ENCODE measurements at places on chromosomes 13 and 19.

GRCh38 chr13:48770372-48770771, 116.6 kb downstream of the CYSLTR2 start:
- DNase-seq: no peak

- peak; percentile 33 for DNase-seq
Measured at GRCh38 chr13:36432106-36432544, at the start of gene CCNA1. Gene CCNA1 (plus strand): TSS chr13:36432495. CDS start chr13:36433057, 562 bp downstream.

- DNase-seq: no peak
Measured at GRCh38 chr13:39656325-39656677, 839 bp downstream of the COG6 start.

DNA sequence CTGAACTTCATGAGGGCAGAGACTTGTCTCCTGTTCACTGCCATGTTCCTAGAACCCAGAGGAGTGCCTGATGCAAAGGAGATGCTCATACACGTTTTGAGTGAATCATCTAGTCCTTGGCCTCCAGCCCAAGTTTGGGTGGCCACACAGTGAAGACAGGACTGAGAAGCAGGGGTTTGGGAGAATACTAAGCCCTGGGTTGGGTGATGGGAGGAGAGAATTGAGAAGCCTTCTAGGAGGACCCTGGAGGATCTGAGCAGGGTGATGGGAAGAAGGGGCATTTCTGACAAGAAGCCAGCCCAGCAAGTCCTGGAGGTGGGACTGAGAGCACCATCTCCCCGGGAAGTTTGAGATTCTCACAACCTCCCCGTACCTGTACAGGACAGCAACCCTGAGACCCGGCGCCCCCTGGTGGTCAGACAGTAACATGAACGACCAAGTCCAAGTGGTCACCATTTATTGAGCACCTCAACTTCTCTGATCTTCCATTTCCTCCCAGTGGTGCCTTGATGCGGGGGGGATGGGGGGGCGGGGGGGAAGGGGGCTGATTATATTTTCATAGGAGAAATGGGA, 11.0 kb downstream of the CTU1 start:
- peak; percentile 17 for DNase-seq

DNA sequence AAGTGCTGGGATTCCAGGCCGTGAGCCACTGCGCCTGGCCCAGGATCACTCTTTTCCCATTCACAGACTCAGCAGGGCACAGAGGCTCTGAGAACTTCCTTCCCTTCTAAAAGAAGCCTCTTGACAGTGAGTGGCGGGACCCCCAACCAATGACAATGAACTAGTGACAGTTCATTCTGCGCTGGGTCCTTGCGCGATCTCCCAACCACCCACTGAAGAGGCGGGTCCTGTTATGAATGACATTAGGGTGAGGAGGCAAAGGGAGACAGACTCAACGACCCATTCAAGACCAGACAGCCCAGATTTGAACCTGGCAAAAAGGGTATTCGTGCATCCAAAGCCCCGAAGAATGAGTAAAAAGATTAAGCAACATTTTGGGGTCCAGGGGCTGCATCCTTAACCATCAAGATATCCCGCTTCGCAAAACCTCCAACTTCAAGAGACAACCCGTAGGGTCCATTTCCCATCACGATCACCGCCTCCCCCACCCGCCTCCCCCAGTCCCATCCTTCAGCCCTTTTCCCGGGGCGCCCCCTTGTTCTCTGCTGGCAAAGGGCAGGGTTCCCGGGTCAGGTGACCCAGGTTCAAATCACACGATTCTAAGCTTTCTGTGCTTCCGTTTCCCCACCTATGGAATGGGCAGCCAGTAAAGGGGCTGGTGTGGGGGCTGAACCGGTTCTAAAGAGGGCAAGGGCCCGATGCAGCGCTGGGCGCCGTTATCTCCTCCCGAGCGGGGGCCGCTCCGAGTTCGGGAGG, 719 bp downstream of the SUGP2 start:
- DNase-seq: peak; percentile 86

DNA sequence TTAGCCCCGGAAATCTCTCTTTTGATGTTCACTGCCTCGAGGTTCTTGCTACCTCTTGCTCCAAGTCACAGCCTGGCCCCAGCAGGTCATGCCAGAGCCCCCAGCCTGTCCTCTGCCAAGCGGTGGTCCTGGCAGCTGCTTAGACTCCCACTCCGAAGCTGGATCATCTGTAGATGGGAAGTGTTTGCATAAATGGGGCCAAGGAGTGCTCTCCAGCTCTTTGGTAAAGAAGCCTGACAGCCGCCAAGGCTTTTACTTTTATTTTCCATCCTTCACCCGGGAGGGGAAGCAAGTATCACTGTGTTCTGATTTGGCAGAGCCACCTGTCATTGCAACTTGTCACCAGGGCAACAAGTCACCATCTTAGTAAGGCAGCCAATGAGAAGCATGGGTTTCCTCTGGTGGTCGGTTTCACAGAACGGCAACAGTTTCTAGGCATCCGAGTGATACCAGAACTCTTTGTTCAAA, 10.6 kb upstream of the RETN start:
- DNase-seq: no peak

DNA sequence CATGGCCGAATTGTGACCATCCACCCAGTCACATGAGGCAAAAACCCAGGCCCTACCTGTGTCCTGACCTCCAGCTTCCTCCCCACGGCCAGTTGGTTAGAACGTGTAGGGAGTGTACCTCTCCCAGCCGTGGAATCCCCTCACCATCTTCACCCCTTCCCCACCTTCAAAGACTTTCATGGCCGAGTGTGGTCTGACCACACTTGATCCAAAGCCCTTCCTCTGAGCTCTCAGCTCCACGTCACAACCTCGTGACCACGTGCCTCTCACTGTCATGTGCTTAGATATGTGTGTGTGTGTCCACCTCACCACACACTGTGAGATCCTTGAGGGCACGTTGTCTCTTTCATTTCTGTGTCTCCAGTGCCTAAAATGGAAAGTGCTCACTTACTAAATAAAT, 48.6 kb upstream of the UBE2L5 start:
- DNase-seq: no peak

- DNase-seq: no peak
Measured at GRCh38 chr13:26236296-26236695, 14.2 kb upstream of the RNF6 start.

DNA sequence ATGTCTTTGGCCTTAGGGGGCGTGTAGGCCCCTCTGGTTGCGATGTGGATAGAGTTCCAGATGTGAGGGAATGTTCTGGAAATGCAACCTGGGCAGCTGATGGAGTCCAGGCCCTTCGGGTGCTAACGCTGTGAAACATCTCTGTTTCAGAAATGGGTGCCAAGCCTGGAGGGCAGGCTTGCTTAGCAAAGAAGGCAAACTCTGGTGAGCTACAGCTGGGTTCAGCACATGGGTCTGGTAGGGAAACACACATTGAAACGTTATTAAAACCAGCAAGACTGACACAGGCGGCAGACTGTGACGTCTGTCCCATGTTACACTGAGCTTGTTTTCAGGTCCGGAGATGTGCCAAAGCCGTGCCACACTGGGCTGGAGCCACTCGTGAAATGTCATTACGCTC, 8.6 kb upstream of the CDC16 start:
- DNase-seq: no peak

- no peak for DNase-seq
Measured at GRCh38 chr13:25135896-25136295, 36.2 kb downstream of the AMER2 start.

DNA sequence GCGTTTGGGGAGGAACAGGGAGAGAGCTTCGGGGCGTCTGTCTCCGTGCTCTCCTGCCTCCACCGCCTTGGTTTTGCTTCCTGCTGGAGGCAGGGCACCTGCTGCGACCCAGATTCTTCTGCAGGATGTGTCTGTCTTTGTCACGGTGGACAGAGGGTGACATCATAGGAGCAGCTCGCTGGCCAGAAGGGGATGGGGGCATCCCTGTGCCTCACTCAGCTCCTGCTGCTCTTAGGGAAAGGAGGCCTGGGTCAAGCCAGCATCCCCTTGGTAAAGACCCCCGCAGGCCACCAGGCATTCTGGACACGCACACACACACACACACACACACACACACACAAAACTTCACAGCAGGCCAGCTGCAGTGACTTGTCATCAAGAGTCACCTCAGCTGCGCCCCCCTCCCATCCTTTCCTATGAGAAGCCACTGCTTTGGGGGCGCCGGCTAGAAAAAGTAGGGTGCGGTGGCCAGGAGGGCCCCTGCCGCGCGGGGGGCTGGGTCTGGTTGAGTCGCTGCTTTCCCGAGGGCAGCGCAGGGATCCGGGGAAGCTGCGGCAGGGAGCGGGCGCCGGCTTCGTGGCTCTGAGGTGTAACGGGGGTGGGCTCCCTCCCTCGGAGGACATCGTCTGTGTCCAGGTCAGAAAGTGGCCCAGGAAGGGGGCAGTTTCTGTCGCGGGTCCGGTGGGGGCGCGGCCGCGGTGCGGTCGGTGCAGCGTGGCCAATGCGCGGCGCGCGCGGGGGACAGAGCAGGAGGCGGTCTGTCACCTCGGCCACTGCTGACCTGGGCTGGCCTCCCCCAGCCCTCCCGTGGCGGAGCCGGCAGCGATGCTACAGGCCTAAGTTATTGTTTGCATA, 15.8 kb upstream of the NPAS1 start:
- DNase-seq: no peak

- no peak for DNase-seq
Measured at GRCh38 chr13:48009284-48009683, 8.2 kb upstream of the SUCLA2 start.

DNA sequence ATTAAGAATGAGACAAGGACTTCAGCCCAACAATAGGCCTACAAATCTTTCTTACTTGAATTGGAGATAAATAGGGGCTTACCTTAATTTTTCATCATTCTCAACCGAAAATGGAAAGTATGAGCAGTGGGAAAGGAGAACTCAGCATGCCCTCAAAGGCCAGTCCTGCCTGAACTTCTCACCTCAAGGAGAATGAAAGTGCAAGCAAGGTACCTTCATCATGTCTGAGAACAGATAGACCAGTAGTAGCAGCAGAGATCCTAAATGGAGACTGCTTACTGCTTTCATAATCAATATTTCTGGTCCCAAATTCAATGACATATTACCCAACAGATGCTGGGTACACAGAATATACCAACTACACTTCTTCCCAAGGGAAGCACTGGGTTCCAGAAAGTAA, 194.0 kb upstream of the SLITRK1 start:
- no peak for DNase-seq

DNA sequence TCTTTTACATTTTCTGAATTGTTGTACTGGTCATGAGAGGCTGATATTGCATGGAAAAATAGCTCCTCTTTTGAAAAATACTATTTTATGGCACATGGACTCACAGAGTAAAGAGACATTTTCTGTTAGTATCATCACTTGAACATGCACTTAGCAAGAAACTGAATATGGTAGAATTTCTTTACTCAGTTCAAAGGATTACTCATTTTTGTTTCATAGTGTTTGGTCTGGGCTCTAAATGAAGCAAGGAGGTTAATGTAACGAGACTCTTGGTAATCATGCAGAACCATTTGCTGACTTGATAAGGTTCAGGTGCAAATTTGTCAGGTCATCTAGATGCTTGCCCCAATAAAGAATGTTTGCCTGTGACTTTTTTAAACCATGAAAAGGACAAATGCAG, 63.2 kb downstream of the GPC6 start:
- DNase-seq: no peak

DNA sequence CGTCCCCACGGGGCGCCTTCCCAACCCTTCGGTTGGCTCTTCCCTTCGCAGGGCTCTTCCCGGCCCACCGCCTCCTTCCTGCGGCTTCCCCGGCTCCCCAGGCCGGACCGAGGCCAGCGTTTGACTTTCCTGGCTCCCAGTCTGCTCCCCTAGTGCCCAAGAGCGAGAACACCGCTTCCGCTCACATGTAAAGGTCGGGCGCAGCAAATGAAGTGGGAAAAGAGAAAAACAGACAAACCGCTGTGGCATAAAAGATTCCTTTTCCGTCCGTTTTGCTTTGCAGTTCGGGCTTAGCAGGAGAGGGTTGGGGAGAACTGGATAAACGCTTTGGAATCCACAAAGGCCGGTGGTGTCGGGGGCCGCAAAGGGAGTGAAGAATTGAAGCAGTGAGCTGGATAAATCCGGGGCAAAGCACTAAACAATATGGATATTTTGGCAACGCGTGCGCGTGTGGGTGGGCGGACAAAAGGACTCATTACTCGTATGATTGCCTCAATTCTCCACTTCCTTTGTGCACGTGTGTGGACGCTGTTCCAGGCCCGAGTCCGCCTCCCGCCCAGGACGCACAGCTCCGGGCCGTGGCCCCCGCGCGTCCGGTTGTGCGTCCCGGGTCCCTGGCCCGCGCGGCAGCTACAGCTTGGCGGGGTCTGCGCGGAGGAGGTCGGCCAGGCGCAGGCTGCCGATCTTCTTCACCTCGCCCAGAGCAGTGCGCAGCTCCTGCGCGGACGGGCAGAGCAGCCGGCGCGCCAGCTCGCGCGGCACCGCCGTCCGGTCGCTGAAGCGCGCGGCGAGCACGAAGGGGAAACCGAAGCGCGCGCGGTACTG, 8.6 kb upstream of the CDX2 start:
- no peak for DNase-seq

DNA sequence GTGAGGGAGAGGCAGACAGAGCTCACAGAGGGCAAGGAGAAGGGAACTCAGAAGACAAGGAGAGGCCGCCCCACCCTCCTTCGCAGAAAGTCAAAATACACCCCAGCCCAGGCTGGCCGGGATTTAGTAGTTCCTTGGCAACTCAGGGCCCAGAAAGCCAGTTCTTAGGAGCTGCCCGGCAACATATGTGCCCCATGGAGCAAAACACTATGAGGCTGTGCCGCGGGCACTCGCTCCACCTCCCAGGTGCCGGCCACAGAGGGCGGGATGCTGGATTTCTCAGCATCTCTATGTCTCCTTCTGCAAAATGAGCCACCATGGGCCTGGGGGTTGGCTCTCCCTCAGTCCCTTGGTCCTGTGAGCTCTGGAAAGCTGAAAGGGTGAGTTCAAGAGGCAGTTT, 93.8 kb upstream of the CACNA1A start:
- DNase-seq: no peak

GRCh38 chr13:30157616-30157993, 149.7 kb downstream of the KATNAL1 start:
- no peak for DNase-seq

- no peak for DNase-seq
Measured at GRCh38 chr13:111216166-111216960, 101.3 kb downstream of the ARHGEF7 start.

GRCh38 chr13:33764716-33765115, 53.2 kb upstream of the RFC3 start:
- DNase-seq: no peak

GRCh38 chr19:18526316-18526715, 4.4 kb upstream of the ELL start:
- no peak for DNase-seq

DNA sequence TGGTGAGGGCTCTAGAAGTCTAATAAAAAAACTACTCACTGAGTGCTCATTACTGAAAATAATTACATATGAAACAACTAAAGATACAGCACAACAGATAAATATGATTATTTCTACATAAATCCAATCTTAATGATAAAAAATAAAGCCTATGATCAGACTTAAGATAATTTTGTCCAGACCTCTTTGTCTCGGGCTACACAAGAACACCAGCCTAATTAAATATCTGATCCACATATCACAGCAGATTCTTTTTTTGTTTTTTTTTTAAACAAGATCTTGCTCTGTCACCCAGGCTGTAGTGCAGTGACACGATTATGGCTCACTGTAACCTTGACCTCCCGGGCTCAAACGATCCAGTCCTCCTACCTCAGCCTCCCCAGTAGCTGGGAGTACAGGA, 30.3 kb upstream of the SMAD9 start:
- no peak for DNase-seq

GRCh38 chr19:1131718-1132551, 28.1 kb downstream of the GPX4 start:
- no peak for DNase-seq
